Mesendoderm (in vitro differentiated cells): ENCODE measurements at places on chromosomes 6 and 20.

DNA sequence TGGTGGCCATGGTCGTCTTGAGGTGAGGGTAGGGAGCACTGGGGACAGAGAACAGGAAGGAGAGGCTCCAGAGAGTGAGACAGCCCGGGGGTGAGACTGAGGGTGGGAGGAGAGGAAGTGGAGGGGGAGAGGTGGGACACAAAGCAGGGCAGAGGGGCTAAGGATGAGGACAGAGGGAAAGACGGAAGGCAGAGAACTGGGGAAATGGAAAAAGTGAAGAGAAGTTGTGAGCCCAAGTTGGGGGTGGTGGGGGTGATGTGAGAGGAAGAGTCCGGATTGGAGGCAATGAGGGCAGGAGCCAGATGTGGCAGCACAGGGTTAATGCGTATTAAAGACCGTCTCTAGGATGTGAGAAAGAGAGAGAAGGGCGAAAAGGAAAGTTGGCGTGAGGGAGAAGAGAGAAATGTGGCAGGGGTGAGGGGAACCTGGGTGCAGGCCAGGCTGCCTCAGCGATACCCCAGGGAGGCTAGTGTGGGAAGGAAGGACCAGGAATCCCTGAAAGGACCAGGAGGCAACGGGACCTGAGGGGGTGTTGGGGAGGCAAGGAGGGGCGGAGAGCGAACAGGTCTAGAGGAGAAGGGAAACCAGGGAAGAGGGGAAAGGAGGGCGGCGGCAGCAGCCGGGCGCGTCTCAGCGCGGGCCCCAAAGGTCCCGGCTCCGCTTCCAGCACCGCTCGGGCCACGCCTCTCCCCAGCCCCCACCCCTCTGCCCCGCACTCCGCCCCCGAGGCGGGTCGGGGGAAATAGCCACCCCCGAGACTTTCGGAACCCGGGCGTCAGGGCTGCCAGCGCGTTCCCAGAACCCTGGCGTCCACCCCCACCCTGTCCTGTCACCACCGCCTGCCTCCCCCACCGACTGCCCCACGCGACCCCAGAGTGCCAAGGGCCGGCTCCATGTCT, at the start of gene PPP1R18:
Gene PPP1R18 (minus strand): TSS at position 637 of the 899 bp plus-strand sequence. CDS start 627 bp downstream, at position 10.
- peak; percentile 57 for DNase-seq

DNA sequence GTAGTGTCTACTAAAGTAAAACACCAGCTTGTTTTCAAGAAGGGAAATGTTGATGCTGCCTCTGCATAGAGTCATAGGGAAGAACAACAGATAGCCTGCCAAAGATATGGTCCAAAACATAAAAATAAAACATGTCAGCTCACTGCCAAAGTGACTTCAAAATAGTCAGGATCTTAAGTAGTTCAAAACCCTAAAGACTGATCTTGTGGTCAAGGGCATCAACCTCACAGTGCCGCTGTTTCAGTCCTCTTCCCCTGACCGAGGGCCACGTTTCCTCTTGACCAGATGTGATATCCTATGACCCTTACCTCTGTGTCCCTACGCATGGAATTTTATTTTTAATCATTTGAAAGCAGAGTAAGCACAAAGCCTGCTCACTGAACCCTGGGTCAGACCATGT, 104.2 kb upstream of the CNKSR3 start:
- DNase-seq = no peak

GRCh38 chr20:17658648-17658993, 23.4 kb downstream of the RRBP1 start:
- DNase-seq = no peak

- DNase-seq = no peak
These were observed 792 bp downstream of the RSPH3 start for GRCh38 chr6:158999154-158999665.

GRCh38 chr6:27720607-27721580, 191.3 kb downstream of the OR2B2 start:
- DNase-seq = peak; percentile 94

DNA sequence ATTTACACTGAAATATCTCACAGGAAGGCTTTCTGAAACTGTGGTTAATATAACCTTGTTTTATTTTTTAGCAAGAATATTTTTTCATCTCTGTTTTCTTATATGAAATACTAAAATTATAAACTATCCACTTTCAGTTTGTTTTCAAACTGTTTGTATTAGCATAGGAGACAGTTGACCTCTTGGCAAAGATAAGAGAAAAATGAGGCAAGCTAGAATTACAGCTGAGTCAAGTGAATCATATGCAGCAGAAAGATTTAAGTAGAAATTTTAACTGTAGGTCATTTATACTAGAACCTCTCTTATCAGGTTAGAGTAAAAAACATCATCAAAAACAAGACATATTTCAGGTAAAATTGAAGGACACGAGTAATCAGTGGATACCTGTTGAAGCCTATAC, 792.6 kb downstream of the PHF3 start:
- no peak for DNase-seq

DNA sequence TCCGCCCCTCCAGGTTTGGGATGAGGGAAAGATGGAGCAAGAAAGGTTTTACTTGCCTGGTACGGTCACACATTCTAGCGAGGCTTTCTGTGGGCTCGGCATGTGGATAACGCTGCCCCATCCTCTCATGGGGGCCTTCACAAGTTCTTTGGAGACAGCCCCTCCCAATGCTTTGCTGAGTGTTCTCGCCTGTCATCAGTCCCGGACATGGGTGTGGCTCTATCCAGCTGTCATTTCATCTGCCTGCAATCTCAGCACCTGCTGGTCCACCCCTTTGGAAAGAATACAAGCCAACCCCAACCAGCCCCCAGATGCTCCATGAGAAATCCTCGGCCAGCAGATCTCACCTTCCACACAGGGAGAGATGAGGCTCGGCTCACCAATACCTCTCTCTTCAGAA, 30.3 kb upstream of the MDGA1 start:
- DNase-seq = no peak

GRCh38 chr6:156060013-156060412, 604.4 kb upstream of the NOX3 start:
- DNase-seq = no peak

DNA sequence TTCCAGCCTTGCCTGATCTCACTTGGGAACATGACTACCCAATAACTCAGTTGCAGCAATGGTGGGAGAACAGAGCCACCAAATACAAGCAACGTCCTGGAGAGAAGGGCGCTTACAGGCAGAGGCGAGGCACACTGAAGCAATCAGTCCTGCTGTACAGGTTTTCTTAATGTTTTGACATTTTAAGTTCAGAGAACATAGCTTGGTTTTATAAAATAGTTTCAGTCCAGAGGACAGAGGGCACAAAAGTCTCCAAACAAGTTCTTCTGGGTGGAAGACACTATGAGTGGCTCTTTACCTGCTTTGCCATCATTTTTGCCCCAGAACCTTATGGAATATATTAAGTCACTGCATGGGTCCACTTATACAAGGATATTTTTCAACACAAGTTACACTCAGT, 103.4 kb upstream of the KCNG1 start:
- DNase-seq = no peak

DNA sequence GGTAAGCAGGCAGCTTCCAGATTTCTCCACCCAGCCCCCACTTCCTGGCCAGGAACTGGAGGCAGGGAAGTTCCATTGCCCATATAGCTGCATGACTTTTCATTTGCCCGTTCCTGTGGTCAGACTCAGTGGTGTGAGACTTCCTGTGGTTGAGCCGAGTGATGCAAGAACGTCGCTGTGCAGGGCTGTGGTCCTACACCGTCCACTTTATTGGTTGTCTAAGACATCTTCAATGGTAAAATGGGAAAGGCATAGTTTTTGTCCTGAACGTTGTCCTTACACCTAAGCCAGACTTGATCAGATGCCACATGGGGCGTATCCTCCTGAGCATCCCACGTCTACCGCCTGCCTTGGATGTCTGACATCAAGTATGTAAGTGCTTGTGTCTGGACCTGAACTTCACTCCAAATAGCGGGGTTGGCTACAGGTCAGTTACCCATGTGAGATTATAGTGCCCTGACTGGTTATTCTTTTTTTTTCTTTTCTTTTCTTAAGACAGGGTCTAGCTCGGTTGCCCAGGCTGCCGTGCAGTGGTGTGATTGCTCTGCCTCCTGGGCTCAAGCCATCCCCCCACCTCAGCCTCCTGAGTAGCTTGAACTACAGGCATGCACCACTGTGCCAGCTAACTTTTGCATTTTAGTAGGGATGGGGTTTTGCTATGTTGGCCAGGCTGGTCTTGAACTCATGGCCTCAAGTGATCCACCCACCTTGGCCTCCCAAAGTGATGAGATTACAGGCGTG, 25.9 kb upstream of the GTSF1L start:
- DNase-seq = no peak

- DNase-seq = no peak
These were observed 54.4 kb downstream of the OTOR start for GRCh38 chr20:16802652-16802935.

DNA sequence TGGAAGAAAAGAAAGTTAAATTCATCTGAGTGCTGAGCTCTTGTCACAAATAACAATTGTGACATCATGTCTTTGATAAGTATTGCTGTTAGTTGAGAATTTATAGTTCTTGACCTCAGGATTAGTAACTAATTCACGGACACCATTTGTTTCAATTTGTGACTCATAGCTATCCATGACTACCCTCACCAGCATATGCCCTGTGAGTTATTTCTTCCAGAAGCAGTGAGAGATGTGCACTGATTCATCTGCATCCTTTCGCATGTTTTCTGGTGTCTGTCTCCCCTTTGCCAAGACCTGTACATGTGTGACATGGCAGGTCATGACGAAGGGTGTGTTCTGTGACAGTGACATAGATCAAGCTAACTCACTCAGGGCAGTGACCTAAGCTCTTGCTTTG, 86.9 kb downstream of the SOBP start:
- no peak for DNase-seq

DNA sequence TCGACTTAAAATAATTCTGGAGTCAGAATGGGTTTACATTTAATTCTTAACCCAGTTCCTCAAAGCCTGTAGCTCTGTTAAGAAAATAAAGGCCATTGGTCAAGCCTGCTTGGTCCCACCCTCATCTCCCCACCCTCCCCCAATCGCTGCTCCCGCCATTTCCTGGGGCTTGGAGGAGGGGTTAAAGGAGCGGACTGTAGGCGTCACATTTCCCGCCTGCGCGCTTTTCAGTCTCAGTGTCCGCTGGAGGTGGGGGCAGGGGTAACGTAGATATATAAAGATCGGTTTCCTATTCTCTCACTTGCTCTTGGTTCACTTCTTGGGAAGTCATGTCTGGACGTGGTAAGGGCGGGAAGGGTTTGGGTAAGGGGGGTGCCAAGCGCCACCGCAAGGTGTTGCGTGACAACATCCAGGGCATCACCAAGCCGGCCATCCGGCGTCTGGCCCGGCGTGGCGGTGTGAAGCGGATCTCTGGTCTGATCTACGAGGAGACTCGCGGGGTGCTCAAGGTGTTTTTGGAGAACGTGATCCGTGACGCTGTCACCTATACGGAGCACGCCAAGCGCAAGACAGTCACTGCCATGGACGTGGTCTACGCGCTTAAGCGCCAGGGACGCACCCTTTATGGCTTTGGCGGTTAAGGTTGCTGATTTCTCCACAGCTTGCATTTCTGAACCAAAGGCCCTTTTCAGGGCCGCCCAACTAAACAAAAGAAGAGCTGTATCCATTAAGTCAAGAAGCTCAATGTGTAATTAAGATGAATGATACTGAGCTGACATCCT, 58.9 kb downstream of the TRIM38 start:
- peak; percentile 99 for DNase-seq

- peak; percentile 11 for DNase-seq
These were observed 2.8 kb upstream of the MC3R start for GRCh38 chr20:56245761-56246160.

- DNase-seq = no peak
These were observed 116.4 kb downstream of the AKAP7 start for GRCh38 chr6:131251590-131252199.

DNA sequence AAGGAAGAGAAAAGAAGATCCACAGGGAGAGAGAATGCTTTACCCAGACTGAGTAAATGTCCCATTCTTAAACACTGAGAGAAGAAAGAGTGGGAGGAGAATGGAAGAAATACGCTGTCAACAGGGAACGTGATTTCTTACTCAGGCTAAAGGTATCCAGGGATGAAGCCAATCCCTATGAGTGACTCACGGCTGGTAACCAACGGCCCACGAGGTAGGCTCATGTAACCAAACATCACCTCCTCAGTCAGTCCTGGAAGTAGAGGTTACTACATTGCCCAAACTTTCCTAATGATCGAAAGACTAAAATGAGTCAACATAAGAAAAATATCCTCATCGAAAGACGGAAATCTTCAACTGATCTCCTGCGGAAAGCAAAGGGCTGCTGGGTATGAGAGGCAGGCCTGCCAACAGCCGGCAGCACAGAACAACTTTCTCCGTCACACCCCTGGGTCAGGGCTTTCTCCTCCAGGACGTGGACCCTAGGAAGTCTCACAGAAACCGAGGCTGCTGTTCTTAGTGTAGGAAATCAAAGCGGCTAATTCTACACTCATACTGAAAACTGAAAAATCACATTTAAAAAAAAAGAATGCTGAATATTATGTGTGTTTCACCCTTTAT, 292.6 kb downstream of the GMDS start:
- DNase-seq = peak; percentile 65

- no peak for DNase-seq
These were observed 809.7 kb upstream of the ADGRB3 start for GRCh38 chr6:67825201-67825895.

DNA sequence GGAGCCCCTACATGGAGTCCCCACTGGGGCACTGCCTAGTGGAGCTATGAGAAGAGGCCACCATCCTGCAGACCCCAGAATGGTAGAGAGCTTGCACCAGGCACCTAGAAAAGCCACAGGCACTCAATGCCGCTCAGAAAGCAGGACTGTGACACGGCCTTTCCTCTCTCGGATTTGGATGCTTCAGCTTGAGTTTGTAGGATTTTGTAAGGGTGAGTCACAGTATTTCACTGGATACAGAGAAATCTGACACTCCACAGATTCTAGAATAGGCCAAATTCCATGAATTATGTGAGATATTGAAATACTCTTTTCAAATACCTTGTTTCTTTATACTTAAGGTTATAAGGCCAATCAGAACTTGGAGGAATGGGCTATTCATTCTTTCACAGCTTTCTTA, 424.5 kb downstream of the HTR1B start:
- no peak for DNase-seq

DNA sequence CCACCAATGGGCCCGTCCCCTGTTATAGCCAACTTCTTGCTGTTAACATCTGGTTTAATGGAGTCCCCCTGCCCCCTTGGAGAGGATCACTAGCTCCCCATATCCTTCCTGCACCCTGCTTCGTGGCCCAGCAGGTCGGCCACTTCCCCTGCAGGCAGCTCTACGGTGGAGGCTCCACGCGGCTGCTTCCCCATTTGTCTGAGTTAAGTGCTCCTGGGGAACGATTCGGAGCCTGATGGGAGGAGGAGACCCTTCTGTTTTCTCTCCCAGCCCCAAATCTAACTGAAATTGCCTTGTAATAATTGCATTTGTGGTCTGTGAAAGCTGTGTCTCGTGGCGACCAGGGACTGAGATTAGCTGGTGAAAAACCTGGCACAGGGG, 74.6 kb downstream of the SULF2 start:
- no peak for DNase-seq

DNA sequence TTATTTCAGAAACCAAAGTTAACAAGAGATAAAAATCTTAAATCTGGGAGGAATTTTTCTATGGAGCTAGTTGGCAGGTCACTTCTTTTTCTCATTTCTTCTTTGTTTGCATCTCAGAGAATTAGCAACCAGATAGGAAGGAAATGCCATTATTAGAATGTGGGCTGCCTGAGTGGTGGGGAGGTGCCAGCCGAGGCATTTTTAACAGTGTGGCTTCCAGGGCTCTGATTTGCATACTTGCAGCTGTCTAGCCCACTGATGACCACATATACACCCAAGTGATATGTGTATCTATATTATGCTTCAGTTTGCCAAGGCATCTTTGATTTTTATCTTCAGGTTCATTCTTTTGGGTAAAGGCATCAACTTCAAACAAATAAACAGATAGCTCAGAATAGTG, 206.7 kb downstream of the CLIC5 start:
- peak; percentile 22 for DNase-seq
